ENCODE measurements at places on chromosomes 5 and 9.

DNA sequence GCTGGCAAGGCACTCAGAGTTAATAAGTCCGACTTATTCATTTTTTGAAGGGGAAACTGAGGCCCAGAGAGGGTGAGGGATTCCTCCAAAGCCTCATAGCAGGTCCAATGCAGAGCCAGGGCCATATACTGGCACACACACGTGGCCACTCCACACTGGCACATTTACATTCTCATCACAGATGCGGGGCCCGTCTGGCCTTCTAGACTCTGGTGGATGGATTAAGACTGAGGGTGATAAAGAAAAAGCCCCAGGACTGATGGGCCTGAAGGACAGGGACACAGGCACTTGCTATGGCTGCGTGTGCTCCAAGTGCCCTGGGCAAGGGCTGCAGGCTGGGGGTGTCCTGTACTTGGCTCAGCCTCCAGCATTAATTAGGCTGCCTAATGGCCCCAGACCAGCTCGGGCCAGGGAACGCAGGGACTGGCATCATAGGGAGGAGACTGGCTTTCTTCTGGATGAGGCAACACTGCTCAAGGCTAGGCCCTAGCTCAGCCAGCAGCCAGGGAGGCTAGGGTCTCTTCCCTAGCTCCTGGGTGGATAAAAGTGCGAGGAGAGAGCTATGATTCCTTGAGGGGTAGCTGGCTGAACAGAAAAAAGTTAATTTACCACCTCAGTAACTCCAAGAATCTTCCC is 28.5 kb upstream of the CSF1R start:
- no peak for DNase-seq

DNA sequence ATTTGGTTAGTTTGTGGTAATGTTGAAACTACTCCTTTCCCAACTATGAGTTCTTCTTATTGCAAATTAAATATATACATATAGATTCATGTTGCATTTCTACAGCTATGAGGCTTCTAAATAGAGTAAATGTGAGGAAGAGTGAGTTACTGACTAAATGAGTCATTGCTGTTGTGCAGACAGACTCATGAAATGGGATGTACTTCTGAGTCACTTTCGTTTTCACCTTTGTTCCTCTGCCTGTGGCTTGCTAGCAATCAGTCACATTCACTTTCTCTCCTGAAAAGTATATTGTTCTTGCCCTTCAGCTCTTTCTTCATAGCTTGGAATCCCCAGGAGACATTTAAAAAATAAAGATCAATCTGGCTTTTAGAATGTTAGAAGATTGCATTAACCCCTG is 295.5 kb upstream of the SMC2 start:
- DNase-seq: no peak

- DNase-seq: no peak
Measured at GRCh38 chr9:71506821-71507220, 261.5 kb downstream of the CEMIP2 start.

- DNase-seq: no peak
Measured at GRCh38 chr9:82126256-82126655, 137.7 kb downstream of the SPATA31D1 start.

DNA sequence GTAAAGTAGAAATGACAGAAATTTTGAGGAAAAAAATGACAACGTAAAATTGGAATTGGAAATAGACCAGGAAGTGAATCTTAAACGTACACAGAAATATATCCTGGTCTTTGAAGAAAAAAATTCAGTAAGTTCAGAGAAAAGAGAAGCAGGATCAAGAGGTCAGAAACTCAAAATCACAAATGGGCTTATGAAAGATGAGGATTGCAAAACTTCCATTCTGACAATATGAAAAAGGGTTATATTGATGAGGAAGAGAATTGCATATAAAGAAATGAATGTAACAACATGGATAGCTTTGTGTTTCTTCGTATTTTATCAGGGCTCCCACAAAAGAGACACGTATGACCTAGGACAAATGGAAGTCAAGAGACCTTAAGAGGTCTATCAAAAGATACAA is 58.1 kb downstream of the OXCT1 start:
- no peak for DNase-seq

DNA sequence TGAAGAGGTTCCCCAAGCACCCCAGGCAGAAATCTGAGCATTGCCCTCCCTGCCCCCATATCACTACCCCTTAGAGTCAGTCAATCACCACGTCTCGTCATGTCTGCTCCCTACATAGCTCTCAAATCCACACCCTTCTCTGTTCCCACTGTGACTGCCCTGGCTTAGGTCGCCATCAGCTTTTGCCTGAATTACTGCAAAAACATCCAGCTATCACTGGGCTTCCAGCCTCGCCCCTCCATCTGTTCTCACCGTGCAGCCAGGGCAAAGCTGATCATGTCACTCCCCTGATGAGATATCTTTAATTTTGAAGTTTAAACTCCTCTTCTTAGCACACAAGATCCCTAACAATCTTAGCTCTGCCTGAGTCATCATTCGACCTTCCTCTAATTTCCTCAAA is 89.6 kb upstream of the TBC1D2 start:
- DNase-seq: no peak

DNA sequence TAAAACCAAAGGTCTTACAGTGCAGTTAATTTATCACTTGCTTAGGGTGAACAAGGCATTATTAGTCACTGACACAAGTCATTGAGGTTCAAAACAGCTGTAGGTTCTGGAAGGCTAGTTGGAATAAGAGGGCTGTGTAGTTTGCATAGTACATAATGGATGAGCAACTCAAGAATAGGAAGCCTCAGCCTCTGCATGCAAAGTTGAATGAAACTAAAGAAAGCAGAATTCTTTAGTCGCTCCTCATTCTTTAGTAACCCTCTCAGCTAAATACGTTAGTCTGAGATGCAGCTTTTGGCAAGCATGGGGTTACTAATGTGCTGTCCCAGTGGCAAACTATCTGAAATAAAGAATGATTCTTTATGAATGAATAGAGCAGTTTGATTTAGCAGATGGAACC is 74.2 kb downstream of the ADGRV1 start:
- DNase-seq: no peak

- DNase-seq: no peak
Measured at GRCh38 chr9:118262191-118262590, 558.0 kb downstream of the TLR4 start.

- no peak for DNase-seq
Measured at GRCh38 chr9:133874060-133874657, 118.0 kb downstream of the VAV2 start.

DNA sequence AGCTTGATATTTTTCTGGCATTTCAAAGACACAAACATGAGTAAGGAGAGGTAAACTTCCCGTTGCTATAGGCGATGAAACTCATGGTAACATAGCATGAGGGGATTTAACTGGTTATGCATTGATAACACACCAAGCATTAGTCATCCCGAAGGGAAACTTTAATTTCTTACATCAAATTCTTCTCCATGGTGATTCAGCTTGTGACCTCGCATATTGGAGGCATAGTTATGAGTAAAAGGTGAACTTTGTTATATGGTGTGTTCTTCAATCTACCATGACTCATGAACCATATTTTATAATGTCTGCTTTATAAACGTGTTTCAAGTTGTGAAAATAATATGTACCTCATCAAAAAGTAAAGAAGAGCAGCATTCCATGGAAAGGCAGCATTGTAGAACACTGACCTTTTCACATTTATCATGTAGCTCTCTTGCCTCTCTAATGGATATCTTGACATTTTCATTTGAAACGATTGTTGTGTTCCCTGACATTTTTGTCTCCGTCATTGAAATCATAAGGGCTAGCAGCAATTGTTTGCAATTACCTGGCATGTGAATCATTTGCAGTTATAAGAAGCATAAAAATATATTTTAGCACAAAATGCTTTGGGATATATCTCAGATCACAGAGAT is 491.8 kb downstream of the ANXA1 start:
- no peak for DNase-seq

GRCh38 chr5:159341145-159341544 is 10.9 kb upstream of the IL12B start:
- no peak for DNase-seq

DNA sequence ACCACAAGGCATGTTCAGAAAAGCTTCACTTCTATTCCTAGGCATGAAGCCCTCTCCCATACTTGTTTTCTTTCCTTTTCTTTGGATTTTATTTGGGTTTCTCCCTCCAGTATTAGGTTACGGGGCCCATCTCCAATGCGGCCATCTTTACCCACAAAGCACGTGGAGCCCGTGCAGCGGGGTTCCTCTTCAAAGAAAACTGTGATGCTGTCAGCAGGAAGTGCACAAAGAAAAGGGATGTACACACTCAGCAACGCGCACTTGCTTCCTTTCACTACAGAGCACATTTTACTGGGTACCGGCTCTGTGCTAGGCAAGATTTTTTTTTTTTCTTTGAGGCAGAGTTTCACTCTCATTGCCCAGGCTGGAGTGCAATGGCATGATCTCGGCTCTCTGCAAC is 106.6 kb downstream of the COL23A1 start:
- DNase-seq: no peak

GRCh38 chr5:132070460-132071337 is 2.9 kb upstream of the CSF2 start:
- DNase-seq: no peak

- DNase-seq: no peak
Measured at GRCh38 chr5:160702934-160703333, 149.1 kb downstream of the ATP10B start.

DNA sequence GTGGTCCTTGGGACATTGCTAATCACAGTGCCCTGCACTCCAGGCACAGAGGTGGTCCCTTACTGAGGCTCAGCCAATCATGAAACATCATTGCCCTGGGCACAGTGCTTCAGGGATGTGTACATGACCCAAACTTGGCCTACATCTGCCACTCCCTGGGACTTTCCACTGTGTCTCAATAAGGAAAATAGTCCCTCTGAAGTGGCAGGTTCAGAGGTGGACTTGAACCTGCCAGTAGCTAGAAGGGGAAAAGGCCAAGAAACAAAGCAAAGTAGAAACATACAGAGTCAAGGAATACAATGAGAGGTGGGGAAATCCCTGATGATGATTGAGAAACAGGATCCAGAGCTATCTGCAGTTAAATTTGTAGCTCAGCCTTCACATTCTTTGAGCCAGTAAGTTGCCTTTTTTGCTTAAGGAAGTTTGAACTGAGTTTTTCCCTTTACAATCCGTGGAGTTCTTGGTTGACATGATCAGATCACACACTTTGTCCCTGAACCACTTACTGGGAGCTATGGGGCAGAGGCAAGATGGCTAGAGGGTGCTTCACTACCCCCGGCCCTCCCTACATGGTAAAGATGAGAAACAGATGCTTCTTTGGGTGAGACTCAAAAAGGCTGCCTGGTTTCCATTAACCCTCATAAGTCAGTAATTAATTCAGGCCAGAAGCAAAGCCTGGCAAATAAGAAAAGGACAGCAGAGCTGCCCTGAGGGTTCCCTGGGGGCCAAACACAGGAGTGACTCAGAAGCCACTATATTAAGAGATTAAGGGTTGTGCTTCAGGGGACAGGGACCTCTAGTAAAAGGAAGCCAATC is 57.6 kb downstream of the SH3TC2 start:
- no peak for DNase-seq

DNA sequence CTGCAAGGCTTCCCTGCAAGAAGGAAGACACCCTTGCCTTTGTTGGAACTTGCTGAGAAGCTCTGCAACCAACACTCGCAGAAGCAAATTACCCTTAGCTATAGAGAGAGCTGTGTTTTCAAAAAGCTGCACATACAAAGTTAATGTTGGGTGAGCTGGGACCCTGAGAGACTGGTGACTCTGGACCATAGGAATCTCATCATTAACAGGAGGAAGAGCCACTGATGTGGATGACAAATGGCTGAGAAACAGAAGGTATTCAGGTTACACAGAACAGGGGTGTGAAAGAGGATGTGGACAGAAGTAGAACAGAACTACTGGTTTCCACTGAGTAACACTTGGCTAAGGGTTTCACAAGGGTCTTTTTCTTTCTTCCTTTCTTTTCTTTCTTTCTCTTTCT is 493.5 kb downstream of the IRX1 start:
- DNase-seq: no peak

GRCh38 chr5:169893571-169893970 is 86.7 kb downstream of the INSYN2B start:
- DNase-seq: no peak

DNA sequence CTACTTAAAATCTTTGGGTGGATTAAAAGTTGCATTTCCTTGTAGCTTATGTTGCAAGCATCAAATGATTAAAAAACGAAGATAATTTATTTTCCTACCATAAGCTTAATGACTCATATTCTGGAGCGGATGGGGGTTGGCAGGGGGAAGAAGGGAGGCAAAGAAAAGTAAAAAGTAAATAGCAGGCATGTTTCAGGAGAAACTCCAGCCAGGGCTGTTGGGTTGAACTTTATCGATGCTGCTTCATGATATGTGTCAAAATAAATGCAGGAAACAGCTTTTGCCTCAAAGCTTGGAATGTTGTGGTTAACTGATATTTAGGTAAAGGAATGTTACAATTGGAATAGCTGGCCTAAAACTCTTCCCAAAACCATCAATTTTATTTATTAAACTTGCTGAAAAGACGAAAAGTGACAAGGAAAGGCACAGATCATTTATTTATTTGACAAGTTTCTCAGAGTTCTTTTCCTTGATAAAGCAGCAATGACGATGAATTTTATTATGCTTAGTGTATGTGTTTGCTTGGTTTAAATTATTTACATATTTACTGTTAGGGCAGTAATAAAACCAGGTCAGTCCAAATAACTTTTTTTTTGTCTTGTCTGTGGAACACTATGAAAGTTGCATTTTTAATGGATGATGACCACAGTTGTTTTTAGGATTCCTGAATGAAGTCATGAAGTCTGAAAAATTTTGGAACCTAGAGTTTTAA is 177.9 kb downstream of the PCSK1 start:
- DNase-seq: no peak

DNA sequence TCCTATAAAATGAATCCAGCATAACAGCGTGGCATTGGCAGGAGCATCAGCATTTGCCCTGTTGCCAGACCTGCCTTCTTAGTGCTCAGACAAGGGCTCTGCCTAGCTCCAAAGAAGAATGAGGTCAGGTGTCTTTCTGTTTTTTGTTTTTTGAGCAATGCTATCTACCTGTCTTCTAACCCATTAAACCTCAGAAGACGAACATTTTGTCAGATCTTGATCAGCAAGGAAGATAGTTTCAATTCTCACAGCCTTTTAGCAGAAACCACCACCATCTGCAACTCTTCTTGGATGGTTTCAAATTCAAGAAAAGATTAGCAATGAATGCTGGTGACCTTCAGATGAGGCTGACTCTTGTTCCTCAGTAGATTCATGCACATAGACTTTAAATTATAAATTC is 103.5 kb upstream of the IQGAP2 start:
- DNase-seq: no peak

Measured in stimulated activated CD8-positive, alpha-beta memory T cell treated with anti-CD3 and anti-CD28 coated beads, Interleukin-4, amount 100 ng/mL, for 1 hour (primary cell).